ENCODE measurements at places on chromosomes 3 and 15.

DNA sequence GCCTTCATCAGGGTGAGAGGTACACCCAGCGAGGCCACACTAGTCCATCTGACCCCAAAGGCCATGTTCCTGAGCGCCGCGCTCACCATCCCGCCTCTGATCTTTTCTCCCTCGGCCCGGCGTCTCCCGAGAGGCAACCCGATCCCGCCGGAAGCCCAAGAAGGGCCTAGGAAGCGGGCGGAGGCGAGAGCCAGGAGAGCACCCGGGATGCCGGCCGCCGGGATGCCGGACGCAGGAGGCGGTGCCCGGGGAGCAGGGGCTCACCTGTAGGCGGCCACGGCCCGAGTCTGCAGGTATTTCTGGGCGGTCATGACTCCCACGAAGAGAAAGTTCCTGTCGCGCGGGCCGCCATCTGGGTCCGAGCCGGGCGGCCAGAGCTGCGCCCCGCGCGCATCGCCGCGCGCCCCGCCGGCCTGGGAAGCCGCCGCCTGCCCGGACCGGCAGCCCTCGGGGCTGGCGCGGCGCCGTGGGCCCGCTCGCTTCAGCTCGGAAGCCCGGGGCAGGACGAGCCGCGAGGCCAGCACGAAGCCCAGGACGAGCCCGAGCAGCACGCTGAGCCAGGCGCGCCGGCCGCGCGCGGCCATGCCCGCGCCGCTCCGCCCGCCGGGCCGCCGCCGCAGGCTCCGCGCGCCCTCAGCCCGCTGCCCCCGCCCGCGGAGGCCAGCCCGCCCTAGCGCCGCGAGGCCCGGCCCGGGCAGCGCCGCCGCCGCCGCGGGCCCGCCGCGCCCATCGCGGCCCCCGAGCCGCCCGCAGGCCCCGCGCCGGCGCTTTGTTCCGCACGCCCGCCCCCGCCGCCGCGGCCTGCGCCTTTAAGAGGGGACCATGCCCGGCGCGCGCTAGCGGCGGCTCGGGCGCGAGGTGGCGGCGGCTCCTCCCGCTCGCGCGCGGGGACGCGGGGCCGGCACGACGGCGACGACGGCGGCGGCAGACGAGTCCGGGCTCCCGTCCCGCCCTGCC is 697 bp downstream of the CHSY1 start:
- peak; percentile 49 for DNase-seq

DNA sequence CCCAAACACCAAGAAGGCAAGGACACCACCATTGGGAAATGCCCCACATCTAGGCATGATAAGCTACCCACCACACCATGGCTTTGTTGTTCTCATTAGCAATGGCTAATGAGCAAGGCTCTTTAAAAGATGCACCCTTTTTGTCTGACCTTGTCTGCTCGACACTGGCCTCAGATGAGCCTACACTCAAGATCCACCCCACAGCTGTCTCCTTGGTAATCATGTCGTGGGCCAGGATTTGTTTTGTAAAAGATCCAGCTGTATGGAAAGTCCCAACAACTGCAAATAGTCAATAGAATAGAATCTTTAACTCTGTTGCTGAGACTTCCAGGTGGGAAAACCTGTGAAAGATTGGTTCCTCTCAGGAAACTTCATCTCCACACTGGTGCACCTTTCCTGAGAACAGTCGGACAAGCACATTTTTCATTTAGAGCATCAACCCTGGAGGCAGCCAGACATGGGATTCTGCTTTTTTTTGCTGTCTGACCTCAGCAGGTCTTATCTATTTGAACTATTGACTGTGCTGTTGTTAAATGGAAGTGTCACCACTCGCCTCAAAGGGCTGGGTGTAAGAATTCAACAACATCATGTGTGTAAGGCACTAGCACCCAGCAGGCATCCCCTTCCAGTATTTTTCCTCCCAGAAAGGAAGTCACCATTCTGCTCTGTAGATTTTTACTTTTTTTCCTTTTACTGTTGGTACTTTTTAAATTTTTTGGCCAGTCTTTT is 35.5 kb downstream of the DUT start:
- DNase-seq, result no peak

DNA sequence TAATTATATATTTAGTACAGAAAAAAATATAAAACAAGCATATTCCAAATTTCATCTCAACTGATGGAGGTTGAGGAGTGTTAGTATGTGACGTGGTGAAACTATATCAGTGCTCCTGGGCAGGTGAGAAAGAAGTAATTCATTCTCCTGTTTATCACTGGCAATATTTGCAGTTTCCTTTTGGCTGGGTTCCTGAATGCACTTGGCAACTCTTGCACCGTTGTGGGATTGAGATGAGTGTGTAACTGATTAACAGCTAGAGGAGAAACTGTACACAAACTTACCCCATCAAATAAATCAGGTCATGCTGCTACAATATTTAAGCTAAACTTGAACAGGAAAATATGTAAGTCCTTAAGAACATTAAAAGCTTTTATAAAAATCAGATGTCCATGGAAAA is 2.1 kb upstream of the ATP13A4 start:
- DNase-seq, result no peak

- no peak for DNase-seq
Measured at GRCh38 chr15:90901175-90902039, 1.7 kb upstream of the MAN2A2 start.

DNA sequence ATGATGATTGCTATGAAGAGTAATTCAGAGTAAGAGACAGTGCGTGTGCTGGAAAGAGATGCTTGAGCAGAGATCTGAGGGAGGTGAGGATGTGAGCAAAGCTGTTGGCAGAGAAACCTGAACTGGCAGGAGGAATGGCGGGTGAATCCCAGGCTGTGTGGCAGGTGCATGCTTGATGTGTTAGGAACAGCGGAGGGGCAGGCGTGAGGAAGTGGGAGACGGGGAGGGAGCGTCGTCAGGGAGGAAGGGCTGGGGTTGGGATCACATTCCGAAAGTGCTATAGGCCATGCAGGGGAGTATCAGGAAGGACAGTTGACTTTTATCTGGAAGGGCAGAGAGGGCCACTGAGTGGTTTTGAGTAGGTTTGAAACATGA is 8.6 kb downstream of the GABRA5 start:
- no peak for DNase-seq

DNA sequence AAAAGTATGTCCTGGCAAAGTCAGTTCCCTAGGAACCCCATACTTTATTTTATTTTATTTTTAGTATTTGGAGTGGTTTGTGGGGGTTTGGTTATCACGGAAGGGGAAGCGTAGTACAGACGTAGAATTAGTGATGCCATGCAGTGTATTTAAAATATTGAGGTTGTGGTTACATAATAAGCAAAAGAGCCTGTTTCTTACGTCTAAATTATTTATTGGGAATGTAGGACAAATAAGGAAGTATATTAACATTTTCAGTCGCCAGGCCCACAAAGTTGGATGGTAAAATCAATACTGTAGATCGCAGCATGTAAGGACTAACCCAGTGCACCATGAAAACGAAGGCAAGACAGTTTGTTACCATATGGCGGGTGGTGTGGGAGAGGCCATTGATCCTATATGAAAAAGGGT is 558 bp downstream of the DTWD1 start:
- DNase-seq, result no peak

DNA sequence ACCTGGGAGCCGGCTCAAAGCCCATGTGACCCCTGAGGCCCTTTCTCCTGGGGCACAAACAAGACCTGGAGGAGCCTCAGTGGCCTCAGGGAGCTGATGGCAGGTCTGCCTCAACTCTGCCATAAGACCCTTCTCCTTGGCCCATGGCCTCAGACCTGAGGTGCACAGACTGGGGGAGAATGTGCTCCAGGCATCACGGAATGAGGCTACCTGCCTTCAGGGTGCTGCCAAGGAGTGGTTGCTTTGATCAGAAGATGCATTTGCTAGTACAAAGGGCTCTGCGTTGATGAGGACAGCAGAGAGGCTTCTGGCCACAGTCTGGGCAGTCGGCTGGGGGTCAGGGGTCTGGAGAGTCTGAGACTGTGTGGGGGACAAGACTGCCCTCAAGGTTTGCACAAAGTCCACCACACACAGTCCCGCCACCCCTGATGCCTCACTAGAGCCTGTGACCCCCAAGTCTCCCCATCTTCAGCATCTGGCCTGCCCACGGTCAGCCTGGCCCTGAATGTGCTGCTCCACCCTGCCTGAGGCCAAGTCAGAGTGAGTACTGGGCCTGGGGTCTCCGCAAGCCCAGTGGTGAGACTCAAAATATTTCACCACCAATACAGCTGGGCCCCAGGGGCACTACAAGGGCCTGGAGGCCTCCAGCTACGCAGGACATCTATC is 26.6 kb downstream of the ALDH1L1 start:
- DNase-seq, result no peak

DNA sequence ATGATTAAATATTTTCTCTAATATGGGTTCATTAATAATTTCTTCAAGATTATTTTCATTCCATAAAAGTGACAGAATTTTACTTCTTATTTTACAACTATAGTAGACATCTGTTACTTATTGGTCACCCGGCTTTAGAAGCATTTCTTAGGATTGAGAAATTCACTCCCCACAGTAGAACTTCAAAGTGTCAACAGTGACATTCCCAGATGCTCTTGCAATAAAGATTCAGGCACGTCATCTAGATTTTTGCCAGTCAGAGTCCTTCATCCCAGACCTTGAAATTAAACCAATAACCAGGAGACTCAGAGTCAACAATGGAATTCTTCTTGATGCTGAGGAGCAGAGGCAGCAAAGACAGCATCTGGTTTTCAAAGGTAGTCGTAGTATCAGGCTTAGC is 190.8 kb downstream of the VGLL3 start:
- DNase-seq, result no peak

- DNase-seq, result no peak
Measured at GRCh38 chr15:96038650-96039049, 291.9 kb upstream of the NR2F2 start.

- no peak for DNase-seq
Measured at GRCh38 chr3:16106050-16106449, 68.4 kb upstream of the GALNT15 start.

GRCh38 chr3:193506921-193507320 is 47.8 kb downstream of the ATP13A4 start:
- DNase-seq, result no peak

- no peak for DNase-seq
Measured at GRCh38 chr3:14047841-14048240, 76.8 kb downstream of the CHCHD4 start.

DNA sequence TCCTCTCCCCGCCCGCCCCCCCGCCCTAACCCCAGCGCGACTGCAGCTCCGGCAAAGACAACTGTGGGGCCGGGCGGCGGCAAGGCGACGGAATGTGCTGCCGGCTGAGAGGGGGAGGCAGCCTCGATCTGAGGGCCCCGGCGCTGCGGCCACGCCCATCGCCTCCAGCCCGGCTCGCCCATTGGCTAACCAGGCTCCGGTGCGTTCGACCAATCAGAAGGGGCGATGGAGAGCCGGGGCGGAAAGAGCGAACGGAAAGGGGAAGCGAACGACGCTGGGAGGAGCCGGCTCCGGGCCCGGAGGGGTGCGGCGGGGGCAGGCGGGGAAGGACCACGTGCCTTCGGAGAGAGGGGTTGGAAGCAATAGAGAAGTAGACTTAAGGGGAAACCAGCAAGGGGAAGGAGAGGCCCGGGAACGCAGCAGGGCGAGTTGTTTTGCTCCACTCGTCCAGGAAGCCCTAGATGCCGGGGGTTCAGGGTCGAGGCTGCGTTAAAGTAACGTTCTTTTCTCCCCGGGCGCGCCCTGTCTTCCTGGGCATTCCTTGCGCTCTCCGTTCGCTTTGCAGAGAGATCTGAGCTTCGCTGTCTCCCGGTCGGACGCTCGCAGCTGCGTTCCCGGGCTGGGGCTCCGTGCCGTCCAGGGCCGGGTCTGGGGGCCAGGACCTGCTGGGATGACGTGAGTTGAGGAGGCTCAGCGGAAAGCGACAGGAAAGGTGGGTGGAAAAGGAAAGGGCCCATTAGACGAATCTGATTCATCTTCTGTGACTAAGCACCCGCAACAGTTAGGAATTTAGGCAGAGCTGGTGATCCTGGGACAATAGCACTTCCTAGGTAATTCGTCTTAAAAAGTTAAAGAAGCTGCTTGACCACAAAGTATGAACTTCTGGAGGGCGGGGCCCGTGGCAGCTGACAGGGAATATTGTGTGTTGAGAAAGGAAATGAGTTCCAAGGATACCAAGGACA is at the start of gene KPNA4:
Gene KPNA4, minus strand, starts transcription at position 130 of the 962 bp plus-strand sequence. CDS start 289 bp downstream, outside the sequence.
- DNase-seq, result peak; percentile 98

GRCh38 chr15:69723404-69724096 is 270.9 kb downstream of the RPLP1 start:
- DNase-seq, result peak; percentile 21

DNA sequence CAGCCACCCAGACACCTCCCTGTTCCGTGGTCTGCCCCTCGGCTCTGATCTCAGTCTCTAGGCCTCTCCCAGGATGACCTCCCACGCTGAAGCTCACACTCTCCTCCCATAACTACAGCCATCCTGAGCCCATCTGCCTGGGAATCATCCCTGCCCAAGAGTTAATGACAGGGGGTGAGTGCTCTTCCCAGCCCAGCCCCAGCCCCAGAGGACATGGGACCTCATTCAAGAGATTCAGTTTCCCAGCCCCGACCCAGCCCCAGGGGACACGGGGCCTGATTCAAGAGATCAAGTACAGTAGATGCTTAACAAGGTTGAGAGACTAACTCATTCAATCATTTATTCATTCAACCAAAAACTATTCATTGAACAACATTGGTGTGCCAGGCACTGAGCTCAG is 272.0 kb downstream of the XXYLT1 start:
- DNase-seq, result no peak

GRCh38 chr3:71099997-71100719 is 483.4 kb downstream of the FOXP1 start:
- no peak for DNase-seq

DNA sequence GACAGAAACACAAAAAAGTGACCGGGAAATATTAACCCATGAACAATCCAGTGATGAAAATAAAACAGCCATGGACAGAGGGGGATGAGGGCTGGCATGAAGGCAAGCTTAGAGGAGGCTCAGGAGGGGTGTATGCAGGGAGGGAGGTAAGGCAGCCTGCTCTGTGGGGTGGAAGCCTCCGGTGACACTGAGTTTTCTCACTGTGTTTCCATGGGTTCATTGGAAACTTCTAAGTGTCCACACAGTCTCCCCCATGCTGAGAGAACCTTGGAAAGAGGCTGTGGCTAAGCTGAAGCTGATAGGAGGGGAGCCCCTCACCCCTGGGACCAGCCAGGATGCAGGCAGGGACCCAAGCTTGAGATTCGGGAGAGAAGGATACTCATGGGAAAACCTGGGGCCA is 6.8 kb upstream of the SKOR1 start:
- DNase-seq, result no peak

DNA sequence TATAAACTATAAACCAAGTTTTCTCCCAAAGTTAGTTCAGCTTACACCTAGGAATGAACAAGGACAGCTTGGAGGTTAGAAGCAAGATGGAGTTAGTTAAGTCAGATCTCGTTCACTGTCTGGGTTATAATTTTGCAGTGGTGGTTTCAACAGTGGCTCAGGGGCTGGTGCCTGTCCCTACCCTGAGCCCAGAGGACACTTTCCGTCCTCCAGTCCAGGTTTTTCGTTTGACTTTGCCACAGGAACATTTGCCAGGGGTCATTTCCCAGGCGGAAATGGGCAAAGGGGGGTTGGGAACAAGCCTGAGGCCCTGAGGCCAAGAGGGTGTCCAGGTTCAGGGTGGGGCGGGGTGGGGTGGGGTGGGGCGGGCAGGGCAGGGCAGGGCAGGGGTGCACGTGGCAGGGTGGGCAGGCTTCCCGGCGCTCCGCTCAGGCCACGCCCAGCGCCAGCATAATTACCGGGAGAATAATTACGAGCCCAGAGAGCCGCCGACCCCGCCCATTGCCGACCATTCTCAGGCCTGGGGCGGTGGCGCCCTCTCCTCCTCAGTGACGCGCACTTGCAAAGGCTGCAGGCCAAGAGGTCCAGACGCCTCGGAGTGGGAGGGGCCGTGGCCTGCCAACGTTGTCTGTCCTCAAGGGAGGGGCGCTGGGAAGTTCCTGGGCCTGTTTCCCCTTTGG is 70.4 kb downstream of the KLF13 start:
- DNase-seq, result peak; percentile 99

- no peak for DNase-seq
Measured at GRCh38 chr15:101203607-101204189, 48.1 kb downstream of the CHSY1 start.

- DNase-seq, result no peak
Measured at GRCh38 chr3:150739200-150739863, 23.6 kb downstream of the SIAH2 start.
